Aorta (tissue), 5 donors: ENCODE measurements at places on chromosomes 7 and 10. TPM values are rescaled to one million over a fixed set of nuclear protein-coding genes. Genes with fewer than 3 reads are reported as not detected.

ARL5B gene
- 13.2 TPM for total RNA-seq

VWC2 gene
- not detected for total RNA-seq

MCM10 gene
- 0.78 TPM for total RNA-seq

PILRB gene
- total RNA-seq: 51.2 TPM

- no peak for DNase-seq
Observed at GRCh38 chr10:118002581-118002980, 44.2 kb downstream of the RAB11FIP2 start.
